ENCODE measurements at places on chromosomes 3 and 15.

DNA sequence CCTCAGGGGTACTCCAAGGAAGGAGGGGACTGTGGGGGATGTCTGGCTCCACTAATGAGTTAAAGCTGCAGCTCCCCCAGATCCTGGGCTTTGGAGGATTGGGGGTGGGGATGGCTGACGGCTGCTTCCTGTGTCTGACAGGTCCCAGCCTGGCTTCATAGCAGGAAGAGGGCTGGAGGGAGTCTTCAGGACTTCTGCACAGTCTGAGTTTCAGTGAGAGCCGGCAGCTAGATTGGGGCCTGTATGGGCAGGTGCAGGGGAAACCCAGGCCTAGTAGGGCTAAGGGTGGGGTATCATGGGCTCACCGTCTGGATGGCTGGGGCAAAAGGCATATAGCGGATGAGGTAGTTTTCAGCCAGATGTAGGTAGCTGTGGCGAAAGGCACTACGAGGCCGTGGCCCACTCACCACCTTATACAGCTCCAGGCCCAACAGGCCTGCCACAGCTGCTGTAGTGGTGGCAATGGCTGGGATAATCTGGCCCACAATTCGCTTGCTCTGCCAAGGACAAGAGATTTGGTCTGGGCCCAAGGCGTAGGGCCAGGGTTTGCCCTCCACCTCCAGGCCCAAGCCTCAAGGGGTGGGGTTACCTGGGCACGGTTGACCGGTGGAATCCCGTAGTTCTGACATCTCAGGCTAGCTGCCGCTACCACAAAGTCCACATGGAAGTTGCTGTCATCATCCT lies 4.5 kb downstream of the INKA1 start:
- DNase-seq: no peak

GRCh38 chr3:156389449-156389950 lies 165.4 kb downstream of the SSR3 start:
- DNase-seq: no peak

DNA sequence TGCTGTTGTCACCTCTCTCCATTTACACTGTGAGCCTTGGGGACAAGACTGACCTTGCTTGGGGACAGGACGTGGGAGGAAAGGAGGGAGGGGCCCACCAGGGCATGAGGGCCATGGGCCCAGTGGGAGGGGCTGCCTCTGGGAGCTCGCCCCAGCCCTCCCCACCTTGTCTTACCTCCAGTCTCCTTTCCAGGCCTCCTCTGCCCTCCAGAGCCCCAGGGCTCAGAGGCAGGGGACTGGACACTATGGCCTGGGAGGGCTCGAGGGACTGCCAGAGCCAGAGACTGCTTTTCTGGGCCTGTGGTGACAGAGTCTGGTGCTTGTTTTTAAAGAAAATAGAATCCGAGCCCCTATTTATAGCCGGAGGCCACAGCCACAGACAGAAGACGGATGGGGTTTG lies 10.2 kb downstream of the CSPG4 start:
- DNase-seq: no peak

- DNase-seq: no peak
These were observed 2.7 kb downstream of the RPL22L1 start for GRCh38 chr3:170867143-170867937.

DNA sequence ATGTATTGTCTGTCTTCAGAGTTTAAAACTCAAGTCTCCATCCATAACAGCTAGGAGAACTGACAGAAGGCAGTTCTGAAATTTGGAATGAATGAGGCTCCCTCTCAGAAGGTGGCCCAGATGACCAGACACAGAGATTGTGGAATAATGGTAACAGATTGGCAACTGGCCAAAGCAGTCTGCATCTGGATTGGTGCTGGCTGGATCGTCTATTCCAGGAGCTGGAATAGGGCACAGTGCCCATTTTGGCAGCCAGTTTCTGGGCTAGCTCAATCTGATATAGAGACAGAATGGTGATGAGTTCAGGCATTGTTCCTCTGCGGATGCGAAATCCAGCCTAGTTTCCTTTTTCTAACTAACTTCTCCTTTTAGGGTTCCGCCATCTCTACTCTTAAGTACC lies 851.7 kb downstream of the PDCD6IP start:
- DNase-seq: no peak

GRCh38 chr15:95887666-95888390 lies 442.7 kb upstream of the NR2F2 start:
- DNase-seq: no peak

GRCh38 chr15:57540736-57541135 lies 51.0 kb upstream of the MYZAP start:
- no peak for DNase-seq

- DNase-seq: no peak
These were observed 16.1 kb upstream of the CACNA1D start for GRCh38 chr3:53478166-53478830.

- DNase-seq: no peak
These were observed 40.1 kb downstream of the OXNAD1 start for GRCh38 chr3:16305111-16305541.

DNA sequence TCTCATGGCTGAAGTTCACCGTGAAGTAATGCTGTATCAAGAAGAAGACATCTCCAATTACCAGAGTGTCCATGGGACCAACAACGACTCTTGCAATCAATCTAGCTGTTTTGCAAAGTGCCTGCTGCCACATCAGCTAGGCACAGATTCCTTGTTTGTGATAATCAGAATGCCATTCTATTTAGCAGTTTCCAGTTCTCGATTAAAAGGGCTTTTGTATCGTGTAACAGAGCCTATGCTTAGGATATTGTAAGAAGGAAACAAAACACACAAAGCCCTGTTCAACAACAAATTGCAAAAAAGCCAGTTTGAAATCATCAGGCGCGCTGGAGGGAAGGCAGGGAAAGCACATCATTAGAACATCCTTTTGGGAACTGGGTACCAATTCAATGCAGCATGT lies 26.1 kb downstream of the RASGRF1 start:
- no peak for DNase-seq

GRCh38 chr3:127431066-127431465 lies 143.2 kb upstream of the PRR20G start:
- DNase-seq: no peak

- DNase-seq: no peak
These were observed 1036.6 kb downstream of the IGSF11 start for GRCh38 chr3:117998071-117998470.

- no peak for DNase-seq
These were observed 43.2 kb upstream of the KLHL25 start for GRCh38 chr15:85837881-85838280.

GRCh38 chr3:4409415-4409814 lies 57.7 kb downstream of the SUMF1 start:
- no peak for DNase-seq

GRCh38 chr3:195212033-195212748 lies 58.8 kb downstream of the XXYLT1 start:
- DNase-seq: no peak

GRCh38 chr3:161043336-161044035 lies 61.7 kb downstream of the B3GALNT1 start:
- no peak for DNase-seq

DNA sequence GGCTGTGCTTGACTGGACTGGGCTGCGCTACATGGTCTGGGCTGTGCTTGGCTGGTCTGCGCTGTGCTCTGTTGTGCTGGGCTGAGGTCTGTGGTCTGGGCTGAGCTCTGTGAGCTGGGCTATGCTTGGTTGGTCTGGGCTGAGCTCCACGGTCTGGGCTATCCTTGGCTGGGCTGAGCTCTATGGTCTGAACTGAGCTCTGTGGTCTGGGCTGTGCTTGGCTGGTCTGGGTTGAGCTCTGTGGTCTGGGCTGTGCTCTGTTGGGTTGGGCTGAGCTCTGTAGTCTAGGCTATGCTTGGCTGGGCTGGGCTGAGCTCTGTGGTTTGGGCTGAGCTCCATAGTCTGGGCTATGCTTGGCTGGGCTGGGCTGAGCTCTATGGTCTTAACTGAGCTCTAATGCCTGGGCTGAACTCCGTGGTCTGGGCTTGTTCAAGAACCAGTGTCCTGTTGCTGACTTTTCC lies 92.0 kb downstream of the PLXNA1 start:
- no peak for DNase-seq

DNA sequence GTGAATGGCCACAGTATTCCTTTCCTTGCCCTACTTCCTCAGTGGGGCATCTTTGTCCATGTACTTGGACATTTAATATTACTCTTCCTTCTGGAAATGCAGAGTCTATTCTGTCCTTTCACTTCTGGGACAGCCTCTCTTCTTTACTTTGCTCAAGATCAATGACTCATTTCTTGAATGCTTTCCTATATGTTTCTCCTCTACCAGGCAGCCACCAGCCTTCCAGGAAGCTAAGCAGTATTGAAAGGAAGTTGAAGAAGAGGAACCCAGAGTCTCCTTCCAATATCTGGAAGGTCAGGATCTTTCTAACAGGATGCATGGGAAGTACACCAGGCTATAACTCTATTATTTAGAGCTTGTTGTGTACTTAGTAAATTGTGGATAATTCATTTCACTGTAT lies 182.8 kb downstream of the CD47 start:
- DNase-seq: no peak

DNA sequence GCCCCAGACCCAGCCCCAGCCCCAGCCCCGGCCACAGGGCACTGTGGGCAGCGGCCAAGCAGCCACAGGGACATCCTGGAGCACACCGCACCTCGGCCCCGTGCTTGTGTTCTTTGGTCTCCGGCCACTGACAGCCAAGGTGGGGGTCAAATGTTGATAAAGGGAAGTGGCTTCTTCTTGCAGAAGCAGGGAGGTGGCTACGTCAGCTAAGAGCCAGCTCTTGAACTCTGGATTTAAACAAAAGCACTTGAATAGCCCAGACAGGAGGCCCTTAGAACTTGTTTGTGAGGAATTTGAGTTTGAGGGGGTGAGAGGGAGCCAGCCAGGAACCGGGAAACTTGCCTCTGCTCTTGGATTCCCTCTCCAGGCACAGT lies 135.8 kb upstream of the ABHD17C start:
- no peak for DNase-seq

DNA sequence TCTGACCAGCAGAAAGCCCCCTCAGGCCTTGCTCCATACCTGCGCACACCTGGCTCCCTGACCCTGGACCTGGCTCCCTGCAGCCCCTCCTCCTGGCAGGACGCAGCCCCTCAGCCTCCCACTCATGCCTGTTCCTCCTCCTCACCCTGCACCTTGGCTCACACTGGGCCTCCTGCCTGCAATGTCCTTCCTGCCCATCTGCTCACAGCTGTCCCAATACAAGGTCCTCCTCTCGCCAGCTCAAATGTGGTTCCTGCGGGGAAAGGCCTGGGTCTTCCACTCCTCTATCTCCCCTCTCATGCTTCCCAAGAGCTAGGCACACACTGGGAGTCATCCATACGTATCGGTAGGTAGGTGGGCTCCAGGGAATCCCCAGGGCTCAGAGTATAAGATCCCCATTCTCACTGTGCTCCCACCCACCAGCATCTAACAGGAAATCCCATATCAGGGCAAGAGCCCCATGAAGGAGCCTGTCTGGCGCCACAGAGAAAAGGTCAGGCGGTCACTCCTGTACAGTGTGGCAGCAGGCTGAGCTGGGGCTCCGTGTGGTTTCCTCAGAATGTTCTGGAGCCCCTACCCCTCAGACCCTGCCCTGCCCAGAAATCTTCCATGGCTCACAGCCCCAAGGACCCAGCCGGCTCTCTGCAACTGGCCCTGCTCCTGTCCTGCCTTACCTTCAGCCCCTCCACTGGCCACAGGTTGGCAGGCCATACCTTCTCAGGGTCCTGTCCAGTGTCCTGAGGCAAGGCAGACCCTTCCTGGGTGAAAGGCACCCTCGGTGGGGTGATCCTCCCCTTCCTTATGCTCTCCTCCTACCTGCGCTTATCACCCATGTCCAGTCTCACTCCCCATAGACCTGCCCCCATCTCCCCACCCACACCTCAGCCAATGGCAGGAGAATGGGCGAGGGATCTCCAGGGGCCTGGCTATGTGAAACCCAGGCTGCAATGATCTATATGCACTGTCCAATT lies 10.9 kb downstream of the PLCD1 start:
- no peak for DNase-seq

- no peak for DNase-seq
These were observed 660 bp downstream of the NECTIN3 start for GRCh38 chr3:111072031-111072921.

- no peak for DNase-seq
These were observed 2.0 kb upstream of the GALK2 start for GRCh38 chr15:49168016-49168415.

GRCh38 chr3:119245778-119246177 lies 5.1 kb upstream of the B4GALT4 start:
- no peak for DNase-seq

DNA sequence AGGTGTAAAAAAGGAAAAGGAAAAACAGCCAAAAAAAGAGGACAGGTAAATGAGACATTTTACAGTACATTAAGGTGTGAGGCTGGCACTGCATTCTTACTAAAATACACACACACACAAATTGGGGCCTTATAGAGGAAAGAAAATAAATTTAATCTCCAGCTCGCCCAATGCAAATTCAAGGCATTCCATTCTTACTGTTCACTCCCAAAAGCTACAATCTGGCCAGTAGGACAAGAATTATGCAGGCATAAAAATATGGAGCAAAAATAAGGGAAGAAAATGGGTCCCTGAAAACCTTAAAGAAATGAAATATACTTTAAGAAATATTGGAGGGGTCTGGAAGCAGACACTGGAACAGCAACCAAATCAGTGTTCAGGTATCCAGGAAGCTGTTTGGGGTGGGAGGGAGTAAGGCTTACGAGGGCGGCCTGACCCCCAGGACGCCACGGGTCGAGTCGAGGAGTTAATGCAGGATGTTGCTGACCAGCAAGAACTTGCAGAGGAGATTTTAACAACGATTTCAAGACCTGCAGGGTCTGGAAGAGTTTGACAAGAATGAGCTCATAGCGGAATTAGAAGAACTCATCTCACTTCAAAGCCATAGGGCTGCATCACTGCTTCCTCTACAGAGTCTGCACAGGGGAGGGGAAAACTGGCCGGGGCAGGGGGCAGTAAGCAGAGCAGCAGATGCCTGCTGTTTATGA lies 245.5 kb downstream of the TBL1XR1 start:
- DNase-seq: no peak

GRCh38 chr3:136818769-136819391 lies at the start of gene SLC35G2:
Gene SLC35G2 (plus strand): TSS chr3:136819126. CDS start chr3:136854461, 35,335 bp downstream.
- no peak for DNase-seq

DNA sequence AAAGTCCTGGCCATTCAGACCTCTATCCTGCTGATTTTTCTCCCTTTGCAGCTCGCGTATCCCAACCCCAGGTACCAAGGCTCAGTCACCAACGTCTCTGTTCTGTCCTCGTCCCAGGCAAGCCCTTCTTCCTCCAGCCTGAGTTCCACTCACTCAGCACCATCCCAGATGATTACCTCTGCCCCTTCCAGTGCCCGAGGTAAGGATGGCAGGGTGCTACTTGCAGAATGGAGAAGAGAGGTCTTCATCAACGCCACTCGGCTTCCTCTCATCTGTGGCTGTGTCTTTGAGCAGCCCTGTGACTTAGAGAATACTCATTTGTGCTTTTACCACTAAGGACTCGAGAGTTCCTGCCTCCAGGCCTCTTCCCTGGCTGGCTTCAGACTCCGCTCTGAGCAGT lies 22.6 kb upstream of the MANF start:
- DNase-seq: no peak

- DNase-seq: no peak
These were observed 720.2 kb downstream of the MCTP2 start for GRCh38 chr15:94951538-94951937.

GRCh38 chr3:187011915-187012314 lies 81.6 kb downstream of the ST6GAL1 start:
- no peak for DNase-seq

GRCh38 chr3:136577791-136578190 lies 174.4 kb downstream of the STAG1 start:
- DNase-seq: no peak

GRCh38 chr3:110344897-110345767 lies 726.5 kb upstream of the NECTIN3 start:
- no peak for DNase-seq

- no peak for DNase-seq
These were observed 141.2 kb downstream of the SERPINI1 start for GRCh38 chr3:167876620-167877281.

Measured in H54 (cell line).